Pons (tissue), 1 donor: ENCODE measurements at places on chromosomes 12 and 14.

- DNase-seq, result no peak
Observed at GRCh38 chr14:49363821-49364751, 222.1 kb downstream of the RPS29 start.

DNA sequence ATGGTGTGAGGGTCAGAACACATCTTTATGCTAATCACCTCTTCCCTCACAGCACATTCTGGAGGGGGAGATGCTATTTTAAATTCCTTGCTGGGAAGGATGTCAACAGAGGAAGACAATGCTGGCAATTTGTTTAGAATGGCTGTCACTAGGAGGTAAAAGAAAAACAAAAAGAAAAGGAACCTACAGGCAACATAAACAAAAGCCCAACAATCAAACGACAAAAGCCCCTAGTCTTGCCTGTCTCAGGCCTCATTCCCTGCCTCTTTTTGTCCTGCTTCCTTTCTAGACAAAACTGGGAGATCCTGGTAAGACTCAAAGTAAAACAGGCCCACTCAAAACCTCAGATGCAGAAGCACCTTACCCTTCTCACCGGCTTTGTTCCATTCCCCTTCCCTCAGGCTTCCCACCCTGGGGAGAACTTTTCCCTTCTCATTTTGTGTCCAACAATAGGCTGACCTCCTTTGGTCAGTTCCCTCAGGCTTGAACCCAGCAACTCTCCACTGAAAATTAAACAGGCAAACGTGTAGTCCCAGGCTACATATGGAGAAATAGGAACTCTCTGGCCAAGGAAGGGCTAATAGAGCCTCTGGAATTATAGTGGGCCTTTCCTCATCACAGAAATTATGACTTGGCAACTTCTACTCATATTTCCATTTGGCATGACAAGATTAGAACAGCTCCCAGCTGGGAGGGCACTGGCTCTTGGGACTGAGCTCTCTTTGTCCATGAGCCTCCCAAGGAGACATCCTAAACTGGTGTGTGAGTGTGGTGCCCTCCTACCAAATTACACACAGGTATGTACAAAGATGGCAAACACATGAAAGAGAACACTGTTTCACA is 193.0 kb downstream of the MON2 start:
- DNase-seq, result peak; percentile 13

GRCh38 chr14:55620277-55620676 is 40.3 kb downstream of the KTN1 start:
- DNase-seq, result no peak

DNA sequence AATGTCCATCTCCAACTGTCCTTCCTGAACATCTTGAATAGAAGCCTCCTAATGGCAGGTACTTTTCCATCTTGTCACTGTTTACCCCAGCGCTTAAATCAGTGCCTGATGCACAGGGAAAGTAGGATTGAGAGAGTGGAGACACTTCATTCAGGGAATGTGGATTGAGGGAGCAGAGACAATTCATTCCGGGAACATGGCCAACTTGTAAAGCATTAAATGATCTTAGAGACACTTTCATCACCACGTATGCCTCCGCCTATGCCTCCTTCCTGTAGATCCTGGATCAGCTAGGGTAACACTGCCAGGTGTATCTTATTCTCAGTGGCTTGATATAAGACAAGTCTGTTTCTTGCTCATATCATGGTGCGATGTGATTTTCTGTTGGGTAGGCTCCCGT is 67.6 kb upstream of the CSRP2 start:
- DNase-seq, result no peak

- DNase-seq, result no peak
Observed at GRCh38 chr14:44798386-44799242, 163.1 kb downstream of the KLHL28 start.

GRCh38 chr12:1457901-1458300 is 136.5 kb downstream of the FBXL14 start:
- no peak for DNase-seq

DNA sequence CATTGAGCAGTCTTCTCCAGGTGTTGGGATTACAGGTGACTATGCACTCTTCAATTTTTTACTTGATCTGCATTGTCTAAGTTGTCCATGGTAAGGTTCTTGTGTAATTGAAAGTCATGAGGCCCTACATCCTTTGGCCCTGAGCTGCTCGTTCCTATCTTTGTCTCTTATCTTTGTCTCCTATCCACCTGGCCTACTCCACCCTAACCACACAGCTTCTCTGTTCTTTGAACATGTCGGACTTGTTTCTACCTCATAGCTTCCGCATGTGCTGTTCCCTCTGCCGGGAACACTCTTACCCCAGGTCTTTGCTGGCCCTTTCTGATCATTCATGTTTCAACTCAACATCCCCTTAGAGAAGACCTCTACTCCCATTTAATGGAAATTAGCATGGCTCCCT is 194.8 kb upstream of the TBX3 start:
- no peak for DNase-seq
